Stimulated activated CD4-positive, alpha-beta T cell treated with anti-CD3 and anti-CD28 coated beads, TNF-alpha, amount 100 ng/mL, for 1 hour (primary cell): ENCODE measurements at places on chromosomes 1 and 21.
A peak's percentile ranks its signal among the peaks of the same experiment; 100 is the strongest.

DNA sequence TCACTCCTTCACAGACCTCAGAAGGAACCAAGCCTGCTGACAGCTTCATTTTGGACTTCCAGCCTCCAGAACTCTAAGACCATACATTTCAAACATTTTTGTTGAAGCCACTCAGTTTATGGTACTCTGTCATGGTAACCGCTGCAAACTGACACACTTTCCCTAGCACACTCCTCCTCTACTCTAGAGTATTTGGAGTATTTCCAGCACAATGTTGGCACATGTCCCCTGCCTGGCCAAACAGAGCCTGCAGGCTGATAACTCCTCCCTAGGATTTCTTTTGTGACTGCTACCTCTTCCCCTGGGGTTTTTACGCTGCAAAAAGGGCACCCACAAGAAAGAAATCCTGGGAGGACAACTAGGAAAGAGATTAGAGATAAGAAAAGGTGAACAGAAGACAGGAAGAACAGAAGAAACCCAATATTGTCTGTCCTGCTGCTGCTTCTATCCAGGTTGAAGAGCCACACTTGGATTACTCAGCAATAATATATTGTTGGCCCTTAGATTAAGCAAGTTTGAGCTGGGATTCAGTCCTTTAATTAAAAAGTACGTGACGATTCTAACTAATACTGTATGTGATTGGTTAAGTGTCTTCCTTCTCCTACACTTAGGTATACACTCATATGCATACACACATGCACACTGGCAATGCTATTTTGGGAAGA is 844.1 kb downstream of the LTN1 start:
- no peak for DNase-seq

- no peak for DNase-seq
Measured at GRCh38 chr1:99818063-99818699, 32.0 kb upstream of the AGL start.

- peak; percentile 87 for DNase-seq
Measured at GRCh38 chr1:45583264-45583665, 576 bp upstream of the NASP start.

GRCh38 chr1:182707122-182707521 is 22.7 kb upstream of the RGS8 start:
- no peak for DNase-seq

GRCh38 chr1:181310560-181310959 is 172.8 kb upstream of the CACNA1E start:
- no peak for DNase-seq

GRCh38 chr1:17828991-17829390 is 73.9 kb downstream of the ACTL8 start:
- no peak for DNase-seq

DNA sequence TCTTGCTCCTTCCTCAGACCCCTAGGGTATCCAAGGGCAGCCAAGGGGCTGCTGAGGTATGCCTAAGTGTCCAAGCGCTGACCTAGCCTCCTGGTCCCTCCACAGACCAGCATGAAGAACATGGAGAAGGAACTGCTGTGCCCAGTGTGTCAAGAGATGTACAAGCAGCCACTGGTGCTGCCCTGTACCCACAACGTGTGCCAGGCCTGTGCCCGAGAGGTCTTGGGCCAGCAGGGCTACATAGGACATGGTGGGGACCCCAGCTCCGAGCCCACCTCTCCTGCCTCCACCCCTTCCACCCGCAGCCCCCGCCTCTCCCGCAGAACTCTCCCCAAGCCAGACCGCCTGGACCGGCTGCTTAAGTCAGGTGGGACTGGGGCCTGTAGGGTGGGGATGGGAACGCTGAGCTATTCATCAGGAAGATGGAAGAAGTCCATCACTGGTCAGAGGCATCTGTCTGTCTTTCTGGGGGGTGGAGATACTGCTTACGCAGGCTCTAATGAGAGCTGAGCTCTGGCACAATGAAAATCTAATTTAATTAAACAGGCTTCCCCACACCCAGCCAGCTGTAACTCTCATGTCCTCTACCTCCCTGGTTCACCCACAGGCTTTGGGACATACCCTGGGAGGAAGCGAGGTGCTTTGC is 1.8 kb downstream of the TRIM46 start:
- DNase-seq: no peak

DNA sequence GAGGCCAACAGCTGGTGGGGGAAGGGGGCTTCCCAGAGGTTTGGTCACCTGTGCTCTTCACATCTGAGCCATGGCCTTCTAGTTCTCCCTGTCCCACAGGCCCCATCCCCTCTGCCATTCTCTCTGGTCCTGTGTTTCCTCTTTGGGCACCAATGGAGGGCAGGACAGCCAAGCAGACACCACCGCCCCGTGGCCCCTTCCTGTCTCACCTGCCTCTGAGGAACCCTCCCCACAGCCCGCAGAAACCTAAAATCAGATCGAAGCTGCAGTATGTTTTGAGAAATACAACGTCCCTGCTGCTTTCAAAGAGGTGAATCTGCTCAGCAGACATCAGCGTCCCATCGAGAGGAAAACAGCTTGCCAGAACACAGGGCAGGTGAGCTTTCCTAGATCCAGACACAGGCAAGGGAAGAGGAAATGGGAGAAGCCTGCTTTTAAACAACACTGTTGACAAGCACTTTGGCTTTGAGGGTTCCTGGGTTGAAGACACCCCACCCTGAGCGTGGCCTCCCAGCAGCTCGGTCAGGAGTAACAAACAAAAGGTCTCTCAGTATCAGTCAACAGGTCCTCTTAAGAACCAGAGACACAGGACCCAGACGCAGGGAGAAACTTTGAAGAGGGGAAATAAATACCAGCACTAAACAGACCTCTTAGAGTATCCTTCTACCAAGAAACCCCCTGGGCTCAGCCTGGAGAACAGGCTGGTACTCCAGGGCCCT is 2.3 kb downstream of the PANK4 start:
- DNase-seq: no peak

- no peak for DNase-seq
Measured at GRCh38 chr21:33206771-33207281, 22.9 kb upstream of the IFNAR2 start.

- DNase-seq: no peak
Measured at GRCh38 chr1:168939110-168939946, 167.2 kb upstream of the ATP1B1 start.

DNA sequence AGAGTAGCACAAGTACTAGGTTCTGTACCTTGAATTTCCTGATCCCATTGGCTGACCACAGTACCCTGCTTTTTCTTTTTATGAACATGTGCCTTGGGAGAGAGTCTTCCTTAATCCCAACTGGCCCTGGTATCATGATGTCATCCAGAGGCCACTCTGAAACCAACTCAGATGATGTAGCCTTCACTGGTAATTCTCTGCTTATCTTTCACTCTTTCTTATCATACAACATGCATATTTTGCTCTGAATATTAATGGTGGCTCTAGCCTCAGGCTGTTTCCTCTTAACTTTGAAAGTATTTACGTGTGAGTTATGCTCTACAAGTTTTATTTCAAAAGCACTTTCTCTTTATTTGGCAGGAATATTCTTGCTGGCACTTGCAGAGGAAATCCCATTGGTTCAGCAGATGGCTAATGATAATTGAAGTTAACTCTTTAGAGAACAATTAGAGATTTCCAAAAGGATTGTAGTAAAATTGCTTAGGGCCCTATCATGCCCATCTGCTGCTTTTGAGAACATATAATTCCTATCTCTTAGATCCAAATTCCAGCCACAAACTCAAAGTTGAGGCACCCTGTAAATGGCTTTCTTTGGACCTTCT is 86.1 kb downstream of the PTGER3 start:
- DNase-seq: no peak

DNA sequence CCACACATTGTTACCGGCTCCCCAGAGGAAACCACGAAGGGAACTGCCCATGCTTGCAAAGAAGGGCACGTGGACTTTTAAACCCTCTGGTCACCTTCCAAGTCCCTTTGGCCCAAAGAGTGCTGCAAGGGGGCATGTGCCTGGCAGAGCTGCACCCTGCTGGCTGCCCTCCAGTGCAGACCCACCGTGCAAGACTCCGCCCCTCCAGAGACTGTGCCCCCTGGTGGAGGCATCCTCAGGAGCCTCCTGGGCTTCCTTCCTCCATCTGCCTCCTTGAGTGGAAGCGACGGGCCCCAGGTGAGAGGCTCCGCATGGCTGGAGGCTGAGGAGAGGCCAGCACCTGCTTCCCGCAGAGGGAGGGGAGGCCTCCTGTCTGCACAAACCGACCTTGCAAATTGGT is 100.6 kb downstream of the CRYAA start:
- no peak for DNase-seq

GRCh38 chr1:145897969-145898368 is 11.9 kb downstream of the ITGA10 start:
- no peak for DNase-seq

DNA sequence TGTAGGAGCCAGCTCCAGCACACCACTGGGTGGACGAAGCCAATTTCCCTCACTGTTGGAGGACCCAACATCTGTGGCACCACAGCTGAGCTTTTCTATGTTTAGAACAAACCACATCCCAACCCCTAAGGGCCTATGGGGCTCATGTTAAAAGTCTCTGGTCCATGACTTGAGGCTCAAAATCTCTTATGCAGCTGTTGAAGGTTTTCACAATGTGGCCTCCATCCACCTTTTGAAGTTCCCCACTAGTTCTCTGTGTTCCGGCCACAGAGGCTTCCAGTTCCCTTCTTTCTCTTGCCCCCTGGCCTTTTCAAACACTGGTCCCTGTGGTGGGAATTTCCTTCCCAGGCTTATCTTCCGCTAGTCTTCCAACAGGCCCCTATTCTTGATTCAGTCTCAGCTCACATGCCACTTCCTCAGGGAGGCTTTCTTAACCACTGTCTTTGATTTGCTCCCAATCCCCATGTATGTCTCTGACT is 3.9 kb upstream of the IFNLR1 start:
- no peak for DNase-seq

DNA sequence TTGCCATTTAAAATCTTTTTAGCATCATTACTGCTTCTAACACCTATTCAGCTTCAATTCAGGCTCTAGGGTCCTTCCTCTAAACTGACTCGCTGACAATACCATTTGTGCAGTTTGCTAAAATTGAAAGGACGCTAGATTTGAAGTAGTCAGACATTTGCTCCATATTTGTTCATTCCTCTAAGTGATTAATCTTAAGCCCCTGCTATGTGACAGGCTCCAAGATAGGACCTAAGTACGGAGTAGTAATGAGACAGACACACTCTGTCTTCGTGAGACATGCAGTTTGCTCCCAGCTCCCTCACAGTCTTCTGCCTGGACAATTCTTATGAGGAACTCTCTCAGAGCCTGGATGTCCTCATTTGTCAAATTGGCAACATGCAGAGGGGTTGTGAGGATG is 26.1 kb upstream of the CD53 start:
- no peak for DNase-seq

DNA sequence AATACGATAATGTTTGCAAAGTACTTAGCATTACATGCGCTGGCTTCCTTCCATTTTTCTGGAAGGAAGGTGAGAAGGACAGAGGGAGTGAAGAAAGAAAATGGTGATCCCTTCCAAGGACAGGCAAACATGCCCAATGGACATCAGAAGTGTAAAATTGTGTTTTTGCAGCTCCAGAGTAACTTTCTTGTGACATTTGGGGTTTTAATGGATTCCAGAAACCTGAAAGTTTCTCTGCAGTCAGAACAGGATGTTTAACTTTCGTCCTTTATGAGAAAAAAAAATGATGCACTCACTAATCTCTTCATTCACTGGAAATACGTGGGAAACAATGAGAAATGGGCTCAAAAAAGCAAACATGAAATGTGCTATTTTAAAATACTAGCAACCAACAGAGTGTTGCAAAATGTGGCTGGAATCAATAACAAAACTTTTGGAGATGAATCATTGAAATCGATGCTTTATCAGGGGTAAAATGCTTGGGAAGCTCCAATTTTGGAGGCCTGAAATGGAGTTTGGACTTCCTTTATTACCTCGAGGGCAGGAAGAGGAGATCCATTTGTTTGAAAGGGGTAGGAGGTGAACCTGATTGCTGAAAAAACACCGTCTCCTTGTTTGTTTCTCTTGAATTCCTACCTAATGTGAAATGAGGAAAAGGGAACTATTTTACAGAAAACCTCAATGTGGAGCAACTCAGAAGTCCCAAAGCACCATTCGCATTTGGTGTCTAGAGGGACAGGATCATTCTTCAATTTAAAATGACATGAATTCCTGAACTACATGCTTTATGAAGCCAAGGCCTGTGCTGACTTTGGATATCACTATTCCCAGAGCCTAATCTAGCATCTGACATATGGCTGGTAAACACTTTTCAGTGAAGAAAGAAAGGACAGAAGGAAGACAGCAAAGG is 129.5 kb downstream of the TRABD2B start:
- DNase-seq: no peak

DNA sequence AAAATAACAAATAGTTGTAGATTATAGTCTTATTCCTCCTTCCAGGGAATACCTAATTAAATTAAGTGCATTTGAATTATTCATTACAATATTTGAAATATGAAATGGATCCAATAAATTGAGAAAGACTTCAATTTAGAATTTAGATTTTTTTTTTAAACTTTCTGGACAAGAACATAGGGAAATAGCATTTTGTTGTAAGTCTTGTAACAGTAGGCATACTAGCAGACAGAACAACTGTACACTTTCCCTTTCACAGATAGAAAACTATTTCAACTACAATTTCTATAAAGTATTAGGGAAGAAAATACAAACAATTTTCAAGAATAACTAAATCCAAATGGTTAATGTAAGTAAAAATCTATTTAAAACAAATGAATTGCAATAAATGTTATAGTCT is 577.5 kb downstream of the USP25 start:
- no peak for DNase-seq

DNA sequence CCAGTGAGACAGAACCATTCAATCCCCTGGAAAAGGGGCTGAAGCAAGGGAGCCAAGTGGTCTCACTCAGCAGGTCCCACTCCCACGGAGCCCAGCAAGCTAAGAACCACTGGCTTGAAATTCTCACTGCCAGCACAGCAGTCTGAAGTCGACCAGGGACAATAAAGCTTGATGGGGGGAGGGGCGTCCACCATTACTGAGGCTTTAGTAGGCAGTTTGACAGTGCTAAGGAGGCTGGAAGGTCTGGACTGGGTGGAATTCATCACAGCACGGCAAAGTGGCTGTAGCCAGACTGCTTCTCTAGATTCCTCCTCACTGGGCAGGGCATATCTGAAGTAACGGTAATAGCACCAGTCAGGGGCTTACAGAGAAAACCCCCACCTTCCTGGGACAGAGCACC is 105.4 kb upstream of the GORAB start:
- no peak for DNase-seq

DNA sequence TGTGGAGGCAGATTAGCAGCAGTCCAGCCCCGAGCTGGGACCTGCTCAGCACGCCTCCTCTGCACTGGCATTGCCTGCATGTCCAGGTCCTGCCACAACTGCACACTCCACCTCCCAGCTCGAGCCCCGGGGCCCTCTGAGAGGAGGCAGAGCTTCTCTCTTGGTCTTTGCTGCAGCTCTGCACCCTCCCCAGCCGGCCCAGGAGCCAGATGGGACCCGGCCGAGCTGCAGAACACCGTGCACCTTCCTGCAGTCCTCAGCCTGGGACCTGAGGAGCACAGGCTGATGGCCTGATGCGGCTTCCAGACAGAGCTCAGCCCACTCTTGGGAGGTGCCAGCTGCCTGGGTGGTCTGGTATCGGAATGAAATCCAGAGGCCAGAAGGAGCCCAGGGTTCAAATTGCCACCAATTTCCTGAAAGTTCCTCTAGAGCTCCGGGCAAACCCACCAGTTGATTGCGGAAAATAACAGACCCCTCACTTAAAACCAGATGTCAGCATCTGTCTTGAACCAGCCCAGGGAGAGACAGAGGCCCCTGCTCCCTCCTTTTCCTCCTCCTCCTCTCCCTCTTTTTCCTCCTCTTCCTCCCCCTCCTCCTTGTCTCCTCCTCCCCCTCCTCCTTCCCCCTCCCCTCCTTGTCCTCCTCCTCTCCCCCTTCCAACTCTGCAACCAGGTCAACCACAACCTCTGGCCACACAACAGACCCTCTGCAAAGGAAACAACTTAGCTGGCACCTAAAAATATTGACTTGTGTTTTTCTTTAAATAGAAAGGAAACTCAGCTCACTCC is 10.6 kb upstream of the SPSB1 start:
- no peak for DNase-seq
